ENCODE measurements at places on chromosomes 13 and 19.

- peak; percentile 68 for DNase-seq
Observed at GRCh38 chr19:14505488-14506239, 9.7 kb upstream of the GIPC1 start.

DNA sequence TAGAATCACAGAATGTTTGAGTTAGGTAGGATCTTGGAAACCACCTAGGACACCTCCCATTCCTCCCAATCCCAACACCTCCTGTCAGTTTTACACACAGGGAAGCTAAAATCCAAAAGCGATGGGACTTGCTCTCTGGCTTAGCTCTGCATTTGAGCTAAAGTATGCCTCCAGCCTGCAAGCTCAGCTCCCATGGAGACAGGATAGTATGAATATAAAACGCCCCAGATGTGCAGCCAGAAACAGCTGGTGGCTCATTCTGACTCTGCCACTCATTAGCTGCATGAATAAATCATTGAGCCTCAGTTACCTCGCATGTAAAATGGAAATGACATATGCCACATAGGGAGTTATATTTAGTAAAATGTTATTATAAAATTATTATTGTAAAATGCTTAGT is 336.0 kb downstream of the SUCLA2 start:
- DNase-seq = no peak

DNA sequence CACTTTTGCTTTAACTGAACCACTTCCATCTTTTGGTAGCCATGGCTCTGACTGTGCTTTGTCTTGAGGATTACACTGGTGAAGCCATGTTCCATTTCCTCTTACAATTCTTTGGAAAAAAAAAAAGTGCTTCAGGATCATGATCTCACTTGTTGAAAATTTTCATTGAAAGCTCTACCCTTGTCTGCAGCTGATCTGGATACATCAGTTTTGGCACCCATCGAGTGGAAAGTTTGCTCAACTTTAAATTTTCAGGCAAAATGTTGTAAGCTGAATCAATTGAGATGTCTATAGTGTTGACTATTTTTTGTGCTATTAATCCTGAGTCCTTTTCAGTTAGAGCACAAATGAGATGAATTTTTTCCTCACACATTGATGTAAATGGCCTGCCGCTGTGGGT is 48.3 kb upstream of the RFXAP start:
- DNase-seq = no peak

GRCh38 chr19:22422211-22422610 is at the start of gene ZNF98:
Gene ZNF98, minus strand, starts transcription at chr19:22422346. Its CDS starts 122 bp downstream, at chr19:22422224.
- no peak for DNase-seq

GRCh38 chr13:69300131-69300530 is 807.5 kb upstream of the ATXN8OS start:
- no peak for DNase-seq

GRCh38 chr13:25977216-25977615 is 74.6 kb downstream of the SHISA2 start:
- no peak for DNase-seq

DNA sequence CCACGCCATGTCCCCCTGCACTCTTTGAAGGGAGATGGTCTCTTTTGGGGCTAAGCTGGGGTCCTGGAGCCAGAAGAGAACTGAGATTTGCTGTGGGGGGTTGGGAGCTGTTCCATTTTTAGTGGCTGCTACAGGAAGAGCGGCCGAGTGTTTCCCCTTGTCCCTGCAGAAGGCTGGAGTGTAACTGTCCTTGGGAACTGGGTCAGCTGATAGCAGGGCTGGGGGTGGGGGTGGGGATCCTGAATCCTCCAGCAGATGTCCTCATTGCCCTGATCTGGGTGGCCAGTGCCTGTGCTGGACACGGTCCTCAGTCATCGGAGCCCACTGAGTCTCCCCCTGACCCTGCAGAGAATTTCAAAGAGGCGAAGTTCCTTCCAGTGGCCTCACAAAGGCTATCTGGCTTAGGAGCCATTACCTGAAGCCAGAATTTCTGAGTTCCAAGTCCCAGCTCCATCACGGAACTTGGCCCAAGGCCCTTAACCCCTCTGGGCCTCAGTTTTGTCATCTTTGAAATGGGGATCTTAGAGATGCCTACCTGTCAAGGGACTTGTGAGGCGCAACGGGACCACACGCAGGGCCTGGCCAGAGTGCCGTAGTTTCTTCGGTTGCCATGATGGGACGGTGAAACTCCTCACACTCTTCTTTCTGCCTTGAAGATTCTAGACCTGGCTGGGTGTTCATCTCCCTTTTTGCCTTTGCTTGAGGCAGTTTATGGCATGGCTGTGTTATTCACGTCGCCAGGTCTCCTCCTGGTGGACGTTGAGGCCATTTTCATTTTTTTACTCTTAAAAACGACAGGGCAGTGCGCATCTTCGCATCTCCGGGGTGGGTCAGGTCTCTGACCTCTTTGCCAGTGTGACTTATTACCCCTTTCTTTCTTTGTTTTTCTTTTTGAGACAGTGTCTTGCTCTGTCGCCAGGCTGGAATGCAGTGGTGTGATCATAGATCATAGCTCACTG is 51.9 kb downstream of the DNM2 start:
- DNase-seq = peak; percentile 12

- DNase-seq = no peak
Observed at GRCh38 chr13:20369886-20370361, 137.8 kb upstream of the GJB6 start.

DNA sequence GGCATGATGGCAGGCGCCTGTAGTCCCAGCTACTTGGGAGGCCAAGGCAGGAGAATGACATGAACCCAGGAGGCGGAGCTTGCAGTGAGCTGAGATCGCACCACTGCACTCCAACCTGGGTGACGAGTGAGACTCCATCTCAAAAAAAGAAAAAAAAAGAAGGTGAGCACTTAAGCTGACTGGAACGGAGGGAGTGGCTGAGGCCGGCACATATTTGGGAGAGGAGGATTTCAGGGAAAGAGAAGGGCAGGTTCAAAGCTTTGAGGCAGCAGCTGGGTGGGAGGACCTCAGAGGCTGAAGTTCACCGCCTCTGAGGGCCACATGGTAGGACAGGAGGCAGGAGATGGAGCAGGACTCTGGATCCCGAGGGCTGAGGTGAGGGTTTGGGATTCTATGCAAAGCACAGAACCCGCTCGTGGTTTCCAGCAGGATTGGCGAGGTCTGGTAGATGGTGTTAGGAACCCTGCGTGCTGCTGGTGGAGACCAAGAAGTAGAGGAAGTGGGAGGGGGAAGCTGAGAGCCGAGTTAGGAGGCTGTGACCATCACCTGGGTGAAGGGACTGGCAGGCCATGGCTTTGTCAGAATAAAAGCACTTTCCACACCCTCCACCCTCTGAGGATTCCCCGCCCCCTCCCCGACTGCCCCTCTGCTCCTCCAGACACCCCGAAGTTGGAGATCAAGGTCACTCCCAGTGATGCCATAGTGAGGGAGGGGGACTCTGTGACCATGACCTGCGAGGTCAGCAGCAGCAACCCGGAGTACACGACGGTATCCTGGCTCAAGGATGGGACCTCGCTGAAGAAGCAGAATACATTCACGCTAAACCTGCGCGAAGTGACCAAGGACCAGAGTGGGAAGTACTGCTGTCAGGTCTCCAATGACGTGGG is 8.4 kb downstream of the CD22 start:
- no peak for DNase-seq

- no peak for DNase-seq
Observed at GRCh38 chr13:24313439-24313838, 4.1 kb downstream of the C1QTNF9 start.

- DNase-seq = no peak
Observed at GRCh38 chr13:23673354-23673753, 103.1 kb downstream of the TNFRSF19 start.

DNA sequence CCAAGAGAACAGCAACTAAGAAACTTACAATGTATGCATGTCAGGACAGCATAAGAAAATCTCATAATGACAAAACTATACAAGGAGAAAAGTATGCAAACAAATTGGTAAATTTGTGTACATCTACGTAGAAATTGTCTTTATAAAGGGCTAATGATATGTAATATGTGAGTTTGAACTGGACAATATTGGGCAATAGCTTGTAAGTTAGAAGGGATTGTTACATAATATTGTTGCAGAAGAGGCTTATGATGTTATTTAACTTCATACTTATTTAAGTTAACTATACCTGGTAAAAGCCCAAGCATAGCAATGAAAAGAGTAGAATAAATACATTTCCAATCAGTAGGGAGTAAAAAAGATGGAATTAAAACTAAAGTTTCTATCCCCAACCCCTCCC is 134.0 kb downstream of the MAB21L1 start:
- no peak for DNase-seq

- no peak for DNase-seq
Observed at GRCh38 chr19:3096267-3096901, 2.2 kb downstream of the GNA11 start.

DNA sequence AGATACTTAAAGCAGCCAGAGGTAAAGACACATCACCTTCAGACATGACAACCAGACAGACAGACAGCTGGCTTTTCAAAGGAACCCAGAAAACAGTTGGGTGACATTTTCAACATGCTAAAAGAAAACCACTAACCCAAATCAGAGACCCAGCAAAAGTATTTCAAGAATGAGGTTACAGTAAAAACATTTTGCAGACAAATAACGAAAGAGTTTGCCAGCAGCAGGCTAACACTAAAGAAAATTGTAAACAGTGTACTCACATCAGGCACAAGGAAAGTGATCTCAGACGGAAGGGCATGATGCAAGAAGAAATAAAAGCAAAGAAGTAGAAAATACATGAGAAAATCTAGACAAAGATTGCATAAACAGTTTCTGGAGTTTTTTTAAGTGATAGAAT is 46.4 kb downstream of the AP1M1 start:
- no peak for DNase-seq

GRCh38 chr19:33458807-33459206 is 62.8 kb downstream of the PEPD start:
- no peak for DNase-seq

GRCh38 chr13:99565478-99566124 is 64.3 kb downstream of the TM9SF2 start:
- DNase-seq = no peak

DNA sequence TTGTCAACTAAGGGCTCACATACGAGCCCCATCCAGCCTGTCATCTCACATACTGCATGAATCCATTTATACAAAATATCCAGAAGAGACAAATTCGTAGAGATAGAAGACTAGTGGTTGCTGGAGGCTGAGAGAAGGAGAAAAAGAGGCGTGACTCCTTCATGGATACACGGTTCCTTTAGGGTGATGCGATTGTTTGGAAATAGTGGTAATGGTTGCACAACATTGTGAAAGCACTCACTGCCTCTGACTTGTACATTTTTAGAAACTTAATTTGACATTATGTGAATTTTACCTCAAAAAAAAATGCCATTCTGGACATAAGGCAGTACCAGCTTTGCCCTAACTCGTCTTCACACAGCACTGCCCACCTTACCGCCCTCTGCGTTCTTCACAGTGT is 27.3 kb downstream of the IGFL1 start:
- no peak for DNase-seq

DNA sequence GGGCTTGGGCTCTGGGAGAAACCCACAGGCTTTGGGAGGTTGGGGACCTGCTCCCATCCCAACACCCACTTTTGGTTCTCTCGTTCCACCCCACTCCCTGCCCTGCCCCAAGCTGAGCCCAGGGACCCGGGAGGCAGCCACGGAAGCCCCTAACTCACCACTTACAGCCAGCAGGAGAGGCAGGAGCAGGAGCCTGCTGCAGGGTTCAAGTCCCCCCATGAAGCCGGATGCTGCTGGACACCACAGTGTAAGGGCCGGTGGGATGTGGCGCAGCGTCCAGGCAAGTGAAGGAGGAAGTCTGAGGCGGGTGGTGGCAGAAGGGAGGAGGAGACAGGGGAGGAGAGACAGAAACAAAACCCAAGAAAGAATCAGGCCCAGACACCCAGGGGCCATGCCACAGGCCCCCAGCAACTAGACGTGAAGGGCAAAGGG is at the start of gene TYROBP:
Gene TYROBP (minus strand): TSS at position 286 of the 432 bp plus-strand sequence. CDS start 67 bp downstream, at position 219.
- DNase-seq = no peak

DNA sequence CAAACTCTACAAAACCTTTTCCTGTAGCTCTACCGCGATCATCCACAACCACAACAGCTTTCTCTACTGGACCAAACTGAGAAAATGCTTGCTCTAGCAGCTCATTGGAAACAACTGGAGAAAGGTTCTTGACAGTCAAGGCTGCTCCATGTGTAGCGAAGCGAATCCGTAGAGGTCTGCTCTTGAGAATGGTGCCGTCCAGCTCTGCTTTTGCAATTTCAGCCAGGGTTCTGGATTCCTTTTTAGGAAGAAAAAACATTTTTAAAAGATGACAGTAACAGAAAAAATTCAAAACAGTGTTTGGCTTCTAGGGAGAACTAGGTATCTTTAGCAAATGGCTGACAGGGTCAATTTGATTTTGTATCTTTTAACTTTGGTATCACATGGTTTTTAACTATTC is 10.4 kb downstream of the PSPC1 start:
- DNase-seq = no peak

GRCh38 chr13:38223089-38223488 is 126.6 kb upstream of the UFM1 start:
- no peak for DNase-seq

DNA sequence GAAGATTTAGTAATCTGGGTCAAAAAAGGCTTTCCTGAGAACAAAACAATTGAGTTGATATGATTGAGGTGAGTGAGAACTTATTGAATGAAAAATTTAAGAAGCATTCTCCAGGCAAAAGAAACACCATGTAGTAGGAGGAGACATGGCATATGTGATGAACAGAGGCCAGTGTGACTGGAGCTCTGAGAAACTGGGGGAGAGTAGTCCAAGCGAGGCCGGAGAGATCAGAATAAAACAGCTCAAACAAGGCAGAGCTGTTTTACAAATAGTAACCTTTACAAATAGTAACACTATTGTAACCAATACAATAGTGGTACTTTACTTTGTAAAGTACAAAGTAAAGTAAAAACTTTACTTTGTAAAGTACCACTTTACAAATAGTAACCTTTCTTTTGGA is 1159.1 kb downstream of the PCDH9 start:
- no peak for DNase-seq

DNA sequence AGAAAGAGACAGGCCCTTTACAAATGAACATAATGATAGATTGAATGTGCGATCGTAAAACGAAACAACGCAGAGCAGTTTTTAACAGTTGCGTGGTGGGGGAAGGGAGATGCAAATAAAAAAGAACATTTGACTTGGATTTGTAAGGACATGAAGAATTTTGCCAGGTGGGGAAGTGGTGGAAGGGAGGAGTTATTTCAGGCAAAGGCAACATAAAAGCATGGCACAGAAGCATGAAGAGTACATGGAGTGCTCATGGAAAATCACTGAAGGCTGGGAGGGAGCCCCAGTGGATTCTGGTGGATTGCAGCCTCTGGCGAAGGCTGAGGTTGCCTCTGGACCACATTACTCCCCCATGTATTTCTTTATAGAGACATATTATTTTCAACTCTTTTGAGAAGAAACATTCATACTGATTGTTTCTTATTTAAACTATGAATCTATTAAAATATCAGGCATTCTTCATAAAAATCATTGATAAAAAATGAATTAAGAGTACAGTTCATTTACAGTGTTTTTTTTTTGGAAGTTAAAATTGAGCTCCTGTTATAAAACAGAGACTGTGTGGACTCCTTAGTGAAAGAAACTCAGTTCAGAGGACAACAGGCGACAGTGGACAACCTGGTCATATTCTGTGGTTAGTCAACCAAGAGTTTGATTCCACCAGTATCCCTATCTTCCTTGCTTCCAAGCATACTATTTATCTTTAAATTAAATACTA is 57.5 kb downstream of the STARD13 start:
- no peak for DNase-seq

GRCh38 chr19:21883516-21883915 is 47.5 kb upstream of the ZNF43 start:
- DNase-seq = no peak
